ENCODE measurements at places on chromosomes 11 and 22.

DNA sequence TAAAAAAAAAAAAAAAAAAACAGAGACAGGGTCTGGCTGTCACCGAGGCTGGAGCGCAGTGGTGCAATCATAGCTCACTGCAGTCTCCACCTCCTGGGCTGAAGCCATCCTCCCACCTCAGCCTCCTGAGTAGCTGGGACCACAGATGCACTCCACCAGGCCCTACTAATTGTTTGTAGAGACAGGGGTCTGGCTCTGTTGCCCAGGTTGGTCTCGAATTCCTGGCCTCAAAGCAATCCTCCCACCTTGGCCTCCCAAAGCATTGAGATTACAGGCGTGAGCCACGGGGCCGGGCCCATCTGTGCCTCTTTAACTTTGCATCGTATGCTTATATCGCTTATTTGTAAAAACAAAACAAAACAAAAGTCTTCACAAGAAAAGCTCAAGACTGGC lies 3.1 kb downstream of the CPT1A start:
- no peak for DNase-seq

DNA sequence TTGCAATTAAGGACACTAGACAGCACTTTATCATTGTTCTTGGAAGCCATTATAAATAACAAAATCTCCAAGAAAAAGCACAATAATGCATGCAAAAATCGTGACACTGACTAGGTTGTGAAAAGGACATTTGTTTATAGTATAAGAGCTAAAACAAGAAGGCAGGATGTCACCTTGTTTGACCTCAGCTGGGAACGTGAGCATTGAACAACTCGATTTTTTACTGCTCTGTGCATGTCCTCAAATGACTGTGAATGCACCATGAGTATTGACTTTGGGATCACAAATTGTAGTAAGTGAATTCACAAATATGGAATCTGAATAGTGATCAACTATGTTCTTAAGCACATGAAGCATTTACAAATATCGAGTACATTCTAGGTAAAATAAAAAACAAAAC lies 35.3 kb upstream of the ARHGAP20 start:
- no peak for DNase-seq

- peak; percentile 45 for DNase-seq
These were observed 667 bp downstream of the CD81 start for GRCh38 chr11:2377511-2378443.

DNA sequence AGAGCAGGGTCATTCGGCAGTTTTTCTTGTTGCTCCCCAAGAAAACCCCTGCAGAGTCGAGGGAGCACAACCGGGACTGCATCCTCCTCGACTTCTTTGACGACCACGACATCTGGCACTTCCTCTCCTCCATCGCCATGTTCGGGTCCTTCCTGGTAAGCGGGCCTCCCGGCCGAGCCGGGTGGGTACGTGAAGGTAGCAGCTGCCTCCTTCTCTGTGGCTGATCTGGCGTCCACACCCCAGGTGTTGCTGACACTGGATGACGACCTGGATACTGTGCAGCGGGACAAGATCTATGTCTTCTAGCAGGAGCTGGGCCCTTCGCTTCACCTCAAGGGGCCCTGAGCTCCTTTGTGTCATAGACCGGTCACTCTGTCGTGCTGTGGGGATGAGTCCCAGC lies 3.4 kb upstream of the TAGLN start:
- no peak for DNase-seq

DNA sequence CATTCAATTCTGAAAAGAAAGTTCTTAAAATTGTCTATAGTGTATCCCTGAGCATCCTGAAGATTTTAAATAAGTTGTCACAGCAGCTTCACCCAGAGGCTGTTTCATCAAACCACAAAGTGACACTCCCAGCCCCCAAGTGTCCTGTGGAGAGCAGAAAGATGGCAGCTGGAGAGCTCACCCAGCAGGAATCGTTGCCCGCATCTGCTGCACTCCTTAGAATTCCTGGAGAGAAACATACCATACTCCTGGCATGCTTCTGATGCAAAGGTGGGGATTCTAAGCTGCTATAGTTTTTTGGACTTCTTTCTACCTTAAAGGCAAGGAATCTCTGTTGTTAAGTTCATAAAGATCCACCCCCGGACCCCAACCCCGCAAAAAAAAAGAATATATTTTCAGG lies 13.5 kb upstream of the CYB5R2 start:
- DNase-seq, result no peak

All from memory B cell (primary cell).